Stimulated activated CD8-positive, alpha-beta memory T cell treated with anti-CD3 and anti-CD28 coated beads, Interleukin-15, amount 100 ng/mL, for 4 hours (primary cell): ENCODE measurements at places on chromosomes 1 and 21.

DNA sequence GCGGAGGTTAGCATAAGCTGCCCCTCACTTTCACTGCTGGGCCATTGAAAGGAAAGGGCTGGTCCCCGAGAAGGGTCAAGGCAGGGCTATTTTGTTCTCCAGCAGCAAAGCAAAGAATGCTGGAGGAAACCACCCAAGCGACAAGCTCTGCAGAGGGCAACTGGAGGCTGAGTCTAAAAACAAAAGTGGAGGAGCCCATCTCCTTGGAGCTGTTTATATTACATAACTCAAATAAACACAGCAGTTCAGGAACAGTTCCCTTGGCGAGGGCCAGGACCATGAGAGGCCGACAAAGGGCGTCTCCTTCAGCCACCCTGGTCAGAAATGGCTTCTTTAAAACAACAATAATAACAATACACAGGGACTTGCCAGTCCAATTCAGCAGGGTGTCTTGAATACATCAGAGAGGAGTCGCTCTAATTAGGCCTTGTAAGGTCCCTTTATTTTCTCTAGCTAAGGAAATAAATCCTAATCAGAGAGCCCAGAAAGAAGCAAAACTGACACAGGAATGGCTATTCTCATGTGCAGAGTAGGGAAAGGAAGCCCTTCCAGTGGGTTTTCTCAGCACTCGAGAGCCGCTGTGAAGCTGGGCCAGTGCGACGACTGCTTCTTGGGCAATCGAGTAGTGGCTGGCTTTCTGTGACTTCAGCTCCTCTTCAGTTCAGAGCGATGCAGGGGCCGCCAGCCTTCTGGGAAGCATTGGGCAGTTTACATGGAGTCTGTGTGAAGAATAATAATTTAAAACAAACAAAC lies 57.0 kb upstream of the TARBP1 start:
- DNase-seq = no peak

- DNase-seq = no peak
These were observed 4.2 kb upstream of the GPR61 start for GRCh38 chr1:109535481-109535880.

GRCh38 chr1:109980324-109981003 lies 4.1 kb upstream of the AHCYL1 start:
- no peak for DNase-seq

DNA sequence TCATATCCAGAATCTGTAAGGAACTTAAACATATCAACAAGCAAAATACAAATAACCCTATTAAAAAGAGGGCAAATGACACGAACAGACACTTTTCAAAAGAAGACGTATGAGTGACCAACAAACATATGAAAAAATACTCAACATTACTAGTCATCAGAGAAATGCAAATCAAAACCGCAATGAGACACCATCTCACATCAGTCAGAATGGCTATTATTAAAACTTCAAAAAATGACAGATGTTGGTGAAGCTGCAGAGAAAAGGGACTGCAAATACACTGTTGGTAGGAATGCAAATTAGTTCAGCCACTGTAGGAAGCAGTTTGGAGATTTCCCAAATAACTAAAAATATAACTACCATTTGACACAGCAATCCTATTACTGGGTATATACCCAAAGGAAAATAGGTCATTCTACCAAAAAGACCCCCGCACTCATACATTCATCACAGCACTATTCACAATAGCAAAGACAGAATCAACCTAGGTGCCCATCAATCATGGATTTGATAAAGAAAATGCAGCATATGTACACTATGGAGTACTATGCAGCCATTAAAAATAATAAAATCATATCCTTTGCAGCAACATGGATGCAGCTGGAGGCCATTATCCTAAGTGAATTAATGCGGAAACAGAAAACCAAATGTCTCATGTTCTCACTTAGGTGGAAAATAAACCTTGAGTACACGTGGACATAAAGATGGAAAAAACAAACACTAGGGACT lies 230.1 kb upstream of the RAB4A start:
- no peak for DNase-seq

DNA sequence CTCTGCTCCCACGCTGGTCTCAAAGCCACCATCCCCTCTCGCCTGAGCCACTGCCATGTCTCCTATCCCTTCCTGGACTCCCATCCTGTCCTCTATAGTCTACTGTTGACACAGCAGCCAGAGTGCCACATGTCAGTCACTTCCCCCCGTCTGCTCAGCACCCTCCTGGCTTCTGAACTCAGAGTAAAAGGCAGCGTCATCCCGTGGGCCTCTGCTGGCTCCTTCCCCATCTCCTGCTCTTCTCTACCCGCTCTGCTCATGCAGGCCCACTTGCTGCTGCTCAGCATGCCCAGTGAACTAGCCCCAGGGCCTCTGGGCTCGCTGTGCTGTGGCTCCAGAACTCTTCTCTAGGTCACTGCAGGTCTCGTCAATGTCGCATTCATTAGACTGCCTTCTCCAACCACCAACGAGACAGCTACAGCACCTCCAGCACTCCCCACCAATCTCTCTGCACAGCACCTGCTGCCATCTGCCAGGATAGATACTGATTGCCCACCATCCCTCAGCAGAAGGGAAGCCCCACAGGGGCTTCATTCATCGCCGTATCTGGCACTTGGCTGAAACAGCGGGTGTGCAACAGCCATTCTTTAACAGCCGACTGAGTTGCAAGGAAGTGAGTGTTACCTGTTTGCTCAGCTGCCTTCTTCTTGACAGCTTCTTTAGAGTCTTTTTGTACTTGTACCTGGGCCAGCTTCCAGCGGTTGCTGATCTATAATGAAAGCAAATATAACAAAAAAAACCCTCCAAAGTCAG lies 11.8 kb upstream of the SRM start:
- DNase-seq = no peak

- no peak for DNase-seq
These were observed 6.8 kb downstream of the RGS5 start for GRCh38 chr1:163195728-163196448.

DNA sequence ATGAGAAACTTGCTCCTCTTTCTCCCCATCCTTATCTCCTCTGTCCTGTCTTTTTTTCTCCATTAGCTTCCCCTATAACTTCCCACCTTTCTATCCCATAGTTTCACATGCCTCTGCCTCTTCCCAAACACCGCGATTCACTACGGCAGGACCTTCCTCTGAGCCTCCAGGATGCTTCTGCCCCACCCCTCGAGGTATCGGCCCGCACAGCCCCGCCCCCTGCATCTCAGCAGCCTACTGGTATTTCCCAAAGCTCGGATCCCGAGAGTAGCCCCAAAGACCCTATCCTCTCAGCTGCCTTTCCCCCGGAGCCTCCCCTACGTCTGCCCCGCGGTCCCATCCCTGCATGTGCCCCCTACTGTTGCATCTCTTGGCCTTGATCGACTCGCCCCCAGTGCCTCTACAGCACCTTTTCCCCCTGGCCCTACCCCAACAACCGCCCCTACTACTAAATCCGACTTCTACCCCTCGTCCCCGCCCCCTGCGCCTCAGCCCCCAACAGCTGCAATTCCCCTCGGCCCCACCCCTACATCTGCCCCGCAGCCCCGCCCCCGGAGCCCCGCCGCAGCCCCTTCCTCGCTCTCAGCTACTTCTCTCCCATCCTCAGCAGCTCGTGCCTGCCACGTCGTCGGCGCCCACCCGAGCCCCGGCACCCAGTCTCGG lies 512 bp downstream of the PIAS3 start:
- DNase-seq = no peak

DNA sequence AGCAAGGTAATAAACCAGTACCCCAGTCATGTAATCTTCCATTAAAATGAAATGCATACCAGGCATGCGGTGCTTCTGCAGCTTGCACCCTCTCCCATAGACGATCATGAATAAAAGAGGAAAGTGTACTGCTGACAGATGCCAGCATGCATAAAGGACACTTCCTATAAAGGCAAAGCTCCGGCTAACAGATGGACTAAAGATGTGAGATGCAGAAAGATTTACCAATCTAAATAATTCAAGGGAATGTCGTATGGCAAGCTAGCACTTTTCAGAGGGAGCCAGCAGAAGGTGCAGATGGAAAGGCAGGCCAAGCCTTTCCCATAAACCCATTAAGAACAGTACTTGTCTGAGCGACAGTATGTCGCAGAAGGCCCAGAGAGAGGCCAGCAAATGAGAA lies 542.0 kb downstream of the NUF2 start:
- DNase-seq = no peak
